ENCODE measurements at places on chromosomes 2 and 18.

- DNase-seq, result no peak
These were observed 230.7 kb upstream of the CCDC68 start for GRCh38 chr18:55189972-55190371.

- no peak for DNase-seq
These were observed 221.0 kb downstream of the CDH20 start for GRCh38 chr18:61554117-61554776.

- no peak for DNase-seq
These were observed 96.7 kb upstream of the COL5A2 start for GRCh38 chr2:189276277-189276676.

GRCh38 chr18:63187791-63188460 is 131.6 kb downstream of the BCL2 start:
- DNase-seq, result no peak

DNA sequence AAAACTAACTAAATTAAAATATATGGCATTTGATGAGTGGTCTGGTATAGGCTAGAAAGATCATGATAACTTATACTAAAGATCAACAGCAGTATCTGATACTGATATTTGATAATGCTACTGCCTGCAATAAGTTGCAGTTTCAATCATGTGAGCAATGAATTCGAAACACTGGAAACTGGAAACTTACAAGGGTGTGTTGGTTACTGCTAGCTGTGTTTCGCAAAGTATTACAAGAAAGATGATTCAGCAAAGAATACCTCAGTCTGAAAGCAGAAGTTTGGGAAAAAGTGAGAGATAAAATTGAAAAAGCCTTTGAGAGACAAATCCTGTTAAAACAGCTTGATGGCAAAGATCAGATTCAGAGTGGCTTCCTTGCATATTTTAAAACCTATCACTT is 294.5 kb downstream of the CCDC178 start:
- DNase-seq, result no peak

- no peak for DNase-seq
These were observed 91.2 kb upstream of the STK17B start for GRCh38 chr2:196262606-196263005.

DNA sequence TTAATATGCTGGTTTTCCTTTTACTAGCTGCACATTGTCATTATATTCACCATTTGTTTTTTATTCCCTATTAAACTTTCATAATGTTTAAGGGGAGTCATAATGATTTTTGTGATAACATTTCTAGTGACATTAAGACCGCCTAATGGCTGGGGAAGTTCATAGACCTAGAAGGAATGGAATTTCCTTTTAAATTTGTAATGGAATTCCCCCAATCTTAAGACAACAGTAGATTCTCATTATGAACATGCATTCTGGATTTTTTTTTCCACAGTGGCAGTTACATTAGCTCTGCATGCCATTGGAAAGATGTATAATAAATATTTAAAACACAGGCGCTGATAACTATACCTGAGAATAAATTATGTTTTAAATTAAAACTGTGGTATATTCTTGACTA is 8.4 kb downstream of the YPEL5 start:
- no peak for DNase-seq

DNA sequence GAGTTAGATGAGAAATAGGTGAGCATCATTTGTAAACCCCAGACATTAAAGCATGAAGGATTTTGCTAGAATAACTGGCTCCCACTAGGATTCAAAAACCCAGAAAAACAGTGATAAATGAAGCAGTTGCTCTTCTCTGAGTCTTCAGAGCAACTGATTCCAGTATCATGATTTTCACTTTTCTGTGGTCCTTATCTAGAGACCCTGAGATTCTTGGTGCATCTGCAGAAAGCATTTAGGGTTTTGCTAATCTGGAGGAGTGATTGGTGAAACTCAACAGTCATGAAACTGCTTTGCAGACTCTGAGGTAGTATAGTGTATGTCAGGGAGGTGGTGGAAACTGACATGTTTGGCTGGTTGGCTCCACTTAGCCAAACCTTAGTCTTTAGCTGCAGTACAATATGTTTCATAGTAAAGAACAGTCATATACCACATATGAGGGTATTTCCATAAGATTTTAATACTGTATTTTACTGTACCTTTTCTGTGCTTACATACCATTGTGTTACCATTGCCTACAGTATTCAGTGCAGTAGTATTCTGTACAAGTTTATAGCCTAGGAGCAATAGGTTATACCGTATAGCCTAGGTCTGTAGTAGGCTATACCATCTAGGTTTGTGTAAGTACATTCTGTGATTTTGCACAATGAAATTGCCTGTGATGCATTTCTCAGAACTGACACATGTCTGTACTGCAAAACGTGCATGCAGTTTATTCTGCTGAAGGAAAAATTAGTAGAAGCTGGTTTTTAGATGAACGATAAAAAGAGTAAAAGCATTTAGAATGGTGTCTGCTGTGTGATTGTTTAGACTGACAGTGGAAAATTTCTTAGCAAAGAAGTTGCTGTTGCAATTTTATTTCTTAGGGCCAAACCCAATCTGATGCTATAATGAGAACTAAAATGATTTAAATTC is 23.8 kb downstream of the EML4 start:
- no peak for DNase-seq

GRCh38 chr2:204566439-204566838 is 21.2 kb downstream of the PARD3B start:
- DNase-seq, result no peak

- DNase-seq, result no peak
These were observed 210.6 kb upstream of the EPAS1 start for GRCh38 chr2:46086578-46087070.

DNA sequence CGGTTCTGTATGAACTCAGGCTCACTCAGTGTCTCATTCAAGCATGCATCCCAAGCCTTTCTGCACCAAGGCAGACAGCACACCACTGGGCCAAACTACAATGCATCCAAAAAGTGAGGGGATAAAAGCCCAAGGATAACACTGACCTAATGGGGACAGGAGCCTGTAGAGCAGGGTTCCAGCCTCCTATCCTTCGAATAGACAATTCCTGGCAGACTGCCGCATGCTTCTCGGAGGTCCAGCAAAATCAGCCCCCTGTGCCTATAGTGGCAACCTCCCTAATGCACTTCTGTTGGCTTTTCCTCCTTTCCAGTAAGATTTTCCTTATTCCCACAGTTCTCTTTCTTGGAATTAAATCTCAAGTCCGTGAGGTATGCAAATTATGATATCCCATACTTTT is 44.8 kb upstream of the CAVIN2 start:
- no peak for DNase-seq

- no peak for DNase-seq
These were observed 230.1 kb downstream of the SEPTIN10 start for GRCh38 chr2:109383505-109384307.

- DNase-seq, result no peak
These were observed 53.1 kb upstream of the ROCK2 start for GRCh38 chr2:11397513-11397912.

DNA sequence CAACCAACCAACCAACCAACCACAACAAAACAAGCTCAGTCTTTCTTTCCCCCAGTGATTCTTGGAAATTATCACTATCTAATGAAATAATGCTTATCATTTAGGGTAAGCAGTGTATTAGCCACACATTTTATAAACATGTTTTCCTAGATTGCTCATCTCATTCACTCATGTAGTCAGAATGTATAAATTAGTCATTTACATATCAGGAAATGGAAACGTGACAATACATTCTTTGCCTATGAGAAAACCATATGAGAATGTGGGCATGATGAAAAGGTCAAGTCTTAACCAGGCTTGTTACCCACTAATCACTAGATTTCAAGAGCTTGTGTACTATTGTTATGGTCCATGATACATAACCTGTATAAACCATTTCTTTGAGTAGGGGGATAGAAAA is 1583.4 kb upstream of the PIK3C3 start:
- DNase-seq, result no peak

DNA sequence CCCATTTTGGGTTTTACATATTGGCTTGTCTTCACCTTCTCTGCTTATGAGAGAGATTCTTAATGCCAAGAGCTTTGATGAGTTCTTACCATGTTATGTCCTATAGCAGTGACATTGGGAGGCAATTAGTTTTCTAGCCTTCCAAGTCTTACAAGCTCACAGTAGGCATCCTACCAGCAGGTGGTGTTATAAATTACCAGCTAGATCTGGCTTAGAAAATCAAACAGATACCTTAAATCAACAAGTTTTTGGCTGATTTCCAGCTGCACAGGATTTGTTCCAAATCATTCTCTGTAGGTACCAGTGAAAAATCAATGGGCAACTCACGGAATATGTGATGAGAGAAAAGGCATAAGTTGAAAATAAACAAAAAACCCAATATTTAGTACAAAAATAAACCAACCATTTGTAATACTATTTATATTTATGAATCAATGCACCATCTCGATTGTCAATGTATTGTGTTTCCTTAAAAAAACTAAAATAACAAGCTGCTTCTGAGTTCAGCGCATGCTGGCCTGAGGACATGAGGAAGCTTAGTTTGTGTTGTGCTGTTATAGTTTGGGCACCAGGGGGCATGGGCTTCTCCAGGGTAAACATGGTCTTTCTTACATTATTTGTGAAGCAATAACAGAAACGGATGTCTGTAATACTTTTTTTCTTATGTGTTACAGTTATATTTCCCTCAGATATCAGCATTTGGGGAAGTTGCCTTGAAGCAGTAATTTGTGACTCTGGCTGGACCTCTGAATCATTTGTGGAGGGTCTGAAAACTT is 34.1 kb upstream of the NXPH2 start:
- no peak for DNase-seq

DNA sequence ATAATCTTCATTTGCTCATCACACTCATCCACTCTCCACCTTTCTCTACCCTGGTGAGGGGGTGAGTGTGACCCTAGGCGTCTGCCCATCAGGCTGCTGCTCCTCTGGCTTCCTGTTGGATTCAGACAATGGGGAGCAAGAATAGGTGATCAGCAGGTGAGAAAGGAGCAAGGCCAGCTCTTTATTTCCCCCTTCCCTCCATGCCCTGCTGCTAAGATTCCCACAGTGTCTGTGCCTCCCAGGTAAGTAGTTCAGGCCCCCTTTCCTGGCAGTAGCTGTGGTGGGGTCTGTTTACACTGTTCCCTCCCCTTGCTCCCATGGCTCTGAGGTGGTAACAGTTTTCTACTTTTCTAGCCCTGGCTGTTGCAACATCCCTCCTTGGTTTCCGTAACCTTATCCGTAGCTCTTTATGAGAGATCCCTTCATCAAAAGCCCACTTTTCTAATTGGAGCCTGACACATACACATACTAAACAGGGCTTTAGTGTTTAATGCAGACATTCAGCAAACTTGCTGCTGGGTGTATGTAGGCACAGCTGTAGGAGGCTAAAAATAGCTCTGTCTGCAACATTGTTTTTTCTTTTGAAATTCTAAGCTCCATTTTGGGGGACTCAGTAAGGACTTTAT is 27.5 kb downstream of the MAP2 start:
- no peak for DNase-seq

DNA sequence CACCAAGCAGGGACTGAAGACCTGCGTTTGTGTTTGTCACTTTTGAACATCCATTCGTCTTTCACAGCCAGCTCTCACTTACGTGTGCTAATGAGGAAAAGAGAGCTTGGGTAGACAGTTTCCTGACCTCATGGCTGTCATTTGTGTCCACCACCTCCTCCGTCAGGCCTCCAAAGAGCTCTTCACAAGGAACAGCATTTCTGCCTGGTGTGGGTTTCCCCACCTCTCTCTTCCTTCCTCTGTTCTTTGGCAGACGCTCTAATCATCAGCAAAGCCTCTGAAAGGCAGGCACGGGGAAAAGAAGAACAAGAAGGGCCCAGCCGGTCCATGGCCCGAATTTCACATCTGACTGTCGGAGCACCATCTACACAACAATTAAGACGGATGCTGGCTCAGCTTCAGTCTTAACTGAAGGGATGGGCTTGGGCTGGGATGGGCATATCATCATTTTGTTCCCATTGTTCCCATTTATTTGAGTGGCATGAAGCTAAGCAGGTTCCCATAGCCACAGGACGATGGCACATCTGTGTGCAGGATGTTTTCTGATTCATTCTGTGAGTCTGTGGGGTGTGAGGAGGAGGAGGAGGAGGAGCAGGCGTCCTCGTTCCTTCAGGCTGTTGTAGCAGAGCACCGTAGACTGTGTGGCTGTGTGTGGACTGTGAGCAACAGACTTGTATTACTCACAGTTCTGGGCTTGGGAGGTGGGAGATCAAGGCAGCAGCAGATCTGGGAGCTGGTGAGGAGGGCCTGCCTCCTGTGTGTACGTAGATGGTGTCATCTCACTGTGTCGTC is 66.4 kb downstream of the TSHZ1 start:
- DNase-seq, result no peak

GRCh38 chr2:19835781-19836281 is 66.0 kb downstream of the TTC32 start:
- DNase-seq, result no peak

DNA sequence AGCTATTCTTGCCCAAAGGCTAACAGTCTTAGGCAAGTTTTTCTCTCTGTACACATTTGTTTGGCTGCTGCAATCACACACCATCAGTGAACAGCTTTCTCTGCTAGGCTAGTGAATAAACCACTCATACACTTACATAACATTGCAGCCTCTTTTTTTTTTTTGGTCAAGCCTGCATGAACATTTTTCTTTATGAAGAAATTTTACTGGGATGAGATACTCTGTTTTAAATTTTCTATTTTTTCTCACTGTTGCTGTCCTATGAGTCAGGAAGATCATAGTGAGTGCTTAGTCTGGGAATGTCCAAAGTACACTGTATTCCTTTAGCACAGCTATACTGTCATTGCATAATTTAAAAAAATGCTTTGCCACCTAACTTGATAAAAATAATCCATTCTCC is 58.5 kb downstream of the ROCK1 start:
- DNase-seq, result no peak

- no peak for DNase-seq
These were observed 50.2 kb upstream of the DTNA start for GRCh38 chr18:34659579-34660517.

GRCh38 chr2:98484121-98484557 is 39.5 kb downstream of the INPP4A start:
- no peak for DNase-seq

DNA sequence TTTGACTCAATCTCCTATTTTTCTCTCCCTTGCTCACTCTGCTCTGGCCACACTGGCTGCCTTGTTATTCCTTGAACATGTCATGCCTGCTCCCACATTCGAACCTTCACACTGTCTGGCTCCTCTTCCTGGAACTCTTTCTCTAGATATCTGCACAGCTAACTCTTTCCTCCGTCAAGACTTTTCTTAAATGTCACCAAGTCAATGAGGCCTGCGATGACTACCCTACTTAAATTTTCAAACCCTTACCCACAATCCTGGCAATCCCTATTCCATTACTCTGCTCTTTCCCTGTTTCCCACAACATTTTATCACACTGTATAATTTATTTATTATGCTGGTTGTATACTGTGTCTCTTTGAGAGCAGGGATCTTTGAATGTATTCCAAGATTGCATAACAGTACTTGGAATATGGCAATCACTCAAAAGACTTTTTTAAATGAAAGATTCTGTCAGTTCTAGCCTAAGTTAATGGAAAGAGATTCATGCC is 206.2 kb downstream of the SRBD1 start:
- no peak for DNase-seq

Data from cerebellar nuclear complex (tissue), 1 donor.